Stimulated activated CD4-positive, alpha-beta T cell treated with anti-CD3 and anti-CD28 coated beads, Interleukin-1b, Interleukin-23, amount 100 ng/mL, for 24 hours (primary cell): ENCODE measurements at places on chromosomes 3 and 15.

DNA sequence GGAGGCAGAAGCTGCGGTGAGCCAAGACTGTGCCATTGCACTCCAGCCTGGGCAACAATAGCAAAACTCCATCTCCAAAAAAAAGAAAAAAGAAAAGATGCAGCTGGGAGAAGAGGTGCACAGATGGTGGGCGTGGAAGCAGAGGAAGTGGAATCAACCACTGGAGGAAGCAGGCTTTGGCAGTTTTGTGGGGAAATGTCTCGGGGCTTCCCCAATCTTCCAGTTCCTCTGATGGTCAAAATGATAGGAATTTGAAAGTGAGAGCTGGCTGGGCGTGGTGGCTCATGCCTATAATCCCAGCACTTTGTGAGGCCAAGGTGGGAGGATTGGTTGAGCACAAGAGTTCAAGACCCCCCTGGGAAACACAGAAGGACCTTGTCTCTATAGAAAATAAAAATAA lies 48.1 kb upstream of the SMAD3 start:
- no peak for DNase-seq

DNA sequence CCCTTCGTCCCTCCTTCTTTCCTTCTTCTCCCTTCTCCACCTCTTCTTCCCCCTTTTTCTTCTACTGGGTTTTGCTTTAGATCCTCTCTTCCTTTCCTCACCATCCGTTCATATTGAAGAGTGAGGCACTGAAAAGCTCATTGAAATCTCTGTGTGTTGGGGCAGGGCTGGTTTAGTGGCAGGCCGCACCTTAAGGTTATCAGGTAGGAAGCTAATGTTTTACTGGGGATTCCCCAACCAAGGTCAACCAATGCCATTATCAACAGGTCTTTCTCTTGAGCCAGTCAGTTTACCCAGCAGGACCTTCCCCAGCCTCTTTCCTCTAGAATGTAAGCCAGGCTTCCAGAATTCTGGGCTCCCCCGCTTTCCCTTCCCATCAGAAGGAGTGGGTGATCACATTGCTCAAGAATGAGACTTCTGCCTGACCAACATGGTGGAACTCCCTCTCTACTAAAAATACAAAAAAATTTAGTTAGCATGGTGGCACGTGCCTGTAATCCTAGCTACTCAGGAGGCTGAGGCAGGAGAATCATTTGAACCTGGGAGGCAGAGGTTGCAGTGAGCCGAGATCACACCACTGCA lies 11.5 kb upstream of the VPS8 start:
- DNase-seq = no peak

DNA sequence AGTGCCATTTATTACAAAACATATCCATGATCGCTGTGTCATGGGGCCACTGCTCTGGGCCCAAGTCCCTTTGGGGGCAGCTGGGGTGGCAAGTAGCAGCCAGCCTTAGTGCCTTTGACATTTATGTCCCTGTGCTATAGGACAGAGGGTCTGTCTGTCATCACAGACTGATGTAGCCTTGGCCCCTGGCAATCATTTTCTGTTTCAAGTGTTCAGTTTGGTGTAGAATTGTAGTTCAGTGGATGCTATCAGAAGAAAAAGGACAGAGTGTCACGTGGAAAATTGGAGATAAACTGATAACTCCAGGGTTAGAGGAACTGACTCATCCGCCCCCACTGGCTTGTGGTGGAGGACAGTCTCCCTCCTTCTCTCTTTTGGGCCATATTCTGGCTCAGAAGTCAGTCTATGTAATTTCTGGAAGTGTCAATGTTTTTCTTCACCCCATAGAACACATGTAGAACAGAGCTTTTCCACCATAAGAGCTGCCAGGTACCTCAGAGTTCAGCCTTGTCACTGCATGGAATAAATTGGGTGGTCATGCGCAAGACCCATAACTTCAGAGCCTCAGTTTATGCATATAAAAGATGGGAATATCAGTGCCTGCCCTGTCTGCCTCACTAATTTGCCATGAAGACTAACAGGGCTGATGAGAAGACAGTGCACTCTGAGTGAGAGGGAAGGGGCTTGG lies 4.5 kb upstream of the MRPS22 start:
- DNase-seq = no peak

- no peak for DNase-seq
Observed at GRCh38 chr15:67349634-67350033, 95.0 kb downstream of the IQCH start.
